Osteoblast (primary cell): ENCODE measurements at places on chromosomes 13 and 19.

- DNase-seq = peak; percentile 22
These were observed 152.1 kb downstream of the URI1 start for GRCh38 chr19:30093966-30094755.

GRCh38 chr13:76397413-76397812 is 488.8 kb downstream of the KCTD12 start:
- DNase-seq = no peak

- DNase-seq = no peak
These were observed 35.3 kb upstream of the MYCBP2 start for GRCh38 chr13:77362166-77362565.

DNA sequence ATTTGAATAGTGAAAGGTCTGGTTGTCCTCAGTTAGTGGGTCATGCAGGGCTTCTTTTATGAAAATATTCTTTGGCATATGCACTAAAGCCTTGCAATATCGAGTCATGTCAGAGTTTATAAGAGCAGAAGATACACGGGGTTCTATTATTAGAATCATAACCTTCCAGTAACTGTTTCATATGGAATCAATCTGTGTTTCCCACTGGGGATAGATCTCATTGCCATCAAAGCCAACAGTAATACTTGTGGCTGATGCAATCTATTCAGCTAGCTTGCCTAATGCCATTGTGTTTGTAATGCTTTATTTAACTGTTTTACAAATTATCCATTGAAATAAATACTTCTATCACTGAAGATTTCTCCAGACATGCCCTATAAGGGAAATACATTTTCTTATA is 746.9 kb upstream of the PCDH9 start:
- DNase-seq = no peak
